Daoy (cell line): ENCODE measurements at places on chromosomes 5 and 9. TPM values are rescaled to one million over a fixed set of nuclear protein-coding genes. Genes with fewer than 3 reads are reported as not detected.
A peak's percentile ranks its signal among the peaks of the same experiment; 100 is the strongest.

GRCh38 chr5:151587796-151588555 is 3.2 kb downstream of the FAT2 start:
- no peak for DNase-seq

DNA sequence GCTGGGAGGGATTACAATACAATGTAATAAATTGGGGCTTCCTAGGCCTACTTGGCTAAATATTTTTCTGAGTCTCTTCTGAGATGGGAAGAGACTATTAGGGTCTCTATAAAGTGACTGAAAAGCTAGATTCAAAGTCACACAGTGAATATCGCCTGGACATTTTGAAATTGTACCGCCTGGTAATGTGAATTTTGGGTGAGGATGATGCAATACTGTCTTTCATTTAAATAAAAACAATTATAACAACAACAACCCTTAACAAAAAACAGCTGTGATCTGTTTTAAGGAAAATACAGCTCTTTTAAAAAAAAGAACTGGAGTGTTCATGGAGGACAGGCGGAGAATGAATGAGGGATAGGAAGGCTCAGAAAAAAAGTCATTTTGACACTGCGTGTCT is 615.0 kb downstream of the RAB3C start:
- no peak for DNase-seq

- no peak for DNase-seq
Measured at GRCh38 chr9:7089406-7090193, 331.8 kb downstream of the KDM4C start.

- DNase-seq: no peak
Measured at GRCh38 chr9:34179213-34180136, 632 bp downstream of the UBAP1 start.

TIMD4 gene
- not detected in 2 replicates for total RNA-seq

C9orf50 gene
- total RNA-seq: not detected in 2 replicates

PLAC8L1 gene
- 0.83 and 0.91 TPM in 2 replicates for total RNA-seq

DNA sequence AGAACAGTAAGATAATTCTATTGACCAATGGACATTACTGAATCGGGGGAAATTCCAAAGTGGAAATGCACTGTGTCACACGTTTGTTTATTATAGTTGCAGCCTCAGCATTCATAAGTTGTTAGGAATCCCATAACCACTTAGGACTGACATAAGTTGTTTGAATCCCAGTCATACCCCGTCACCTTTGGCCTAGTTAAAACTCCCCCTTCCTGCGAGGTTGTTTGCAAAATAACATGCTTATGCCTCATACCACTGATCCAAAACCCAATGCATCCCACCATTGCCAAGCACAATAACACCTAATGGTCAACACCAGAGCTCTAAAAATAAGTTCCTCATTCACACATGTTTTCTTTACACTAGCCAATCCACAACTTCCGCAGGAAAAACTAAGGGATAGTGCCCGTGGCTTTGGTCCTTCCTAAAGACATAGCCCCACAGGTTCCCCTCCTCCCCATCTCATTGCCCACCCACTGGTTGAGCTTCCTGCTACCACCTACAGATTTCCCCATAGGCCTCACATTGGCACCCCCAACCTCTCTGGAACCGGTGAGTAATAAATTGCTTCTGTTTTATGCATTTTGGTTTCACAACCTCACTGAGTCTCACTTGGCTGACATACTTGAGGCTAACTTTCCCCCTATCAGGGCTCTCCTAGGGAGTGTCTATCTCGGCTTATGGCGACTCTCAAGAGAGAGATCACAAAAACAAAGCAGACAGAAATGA is 42.3 kb upstream of the MUSK start:
- DNase-seq: peak; percentile 93

TICAM2 gene
- total RNA-seq: 0.30 and 0.40 TPM in 2 replicates

DNA sequence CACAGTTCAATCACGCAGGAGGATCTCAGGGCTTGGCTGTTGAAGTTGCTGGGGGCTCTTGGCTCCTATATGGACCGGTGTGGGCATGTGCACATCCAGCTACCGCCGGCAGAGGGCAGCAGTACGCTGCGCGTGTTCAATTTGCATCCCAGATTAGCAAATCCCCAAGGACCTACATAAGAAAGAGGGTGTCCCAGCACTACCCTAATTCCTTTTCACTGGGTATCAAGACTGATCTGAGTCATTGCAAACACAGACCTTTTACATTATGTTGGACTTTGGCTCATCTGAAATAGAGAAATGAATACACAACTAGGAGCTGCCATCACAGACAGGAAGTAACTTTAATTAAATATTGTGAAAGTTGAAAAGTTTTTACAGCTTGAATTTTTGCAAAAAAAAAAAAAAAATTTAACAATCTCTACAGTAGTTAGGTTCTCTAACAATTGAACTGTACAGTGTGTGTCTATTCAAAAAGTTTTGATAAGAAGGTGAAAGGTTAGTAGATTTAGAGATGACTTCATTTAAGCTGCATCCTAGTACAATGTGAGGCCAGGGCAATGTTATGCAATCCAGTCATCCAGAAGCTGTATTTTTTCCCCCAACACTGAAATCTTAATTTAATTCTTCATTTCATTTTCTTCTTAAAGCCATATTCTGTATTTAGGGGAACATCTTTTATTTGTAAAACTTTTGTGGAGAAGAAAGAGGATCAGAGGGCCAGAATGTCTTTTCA is 404.0 kb downstream of the EBF1 start:
- DNase-seq: peak; percentile 80

DNA sequence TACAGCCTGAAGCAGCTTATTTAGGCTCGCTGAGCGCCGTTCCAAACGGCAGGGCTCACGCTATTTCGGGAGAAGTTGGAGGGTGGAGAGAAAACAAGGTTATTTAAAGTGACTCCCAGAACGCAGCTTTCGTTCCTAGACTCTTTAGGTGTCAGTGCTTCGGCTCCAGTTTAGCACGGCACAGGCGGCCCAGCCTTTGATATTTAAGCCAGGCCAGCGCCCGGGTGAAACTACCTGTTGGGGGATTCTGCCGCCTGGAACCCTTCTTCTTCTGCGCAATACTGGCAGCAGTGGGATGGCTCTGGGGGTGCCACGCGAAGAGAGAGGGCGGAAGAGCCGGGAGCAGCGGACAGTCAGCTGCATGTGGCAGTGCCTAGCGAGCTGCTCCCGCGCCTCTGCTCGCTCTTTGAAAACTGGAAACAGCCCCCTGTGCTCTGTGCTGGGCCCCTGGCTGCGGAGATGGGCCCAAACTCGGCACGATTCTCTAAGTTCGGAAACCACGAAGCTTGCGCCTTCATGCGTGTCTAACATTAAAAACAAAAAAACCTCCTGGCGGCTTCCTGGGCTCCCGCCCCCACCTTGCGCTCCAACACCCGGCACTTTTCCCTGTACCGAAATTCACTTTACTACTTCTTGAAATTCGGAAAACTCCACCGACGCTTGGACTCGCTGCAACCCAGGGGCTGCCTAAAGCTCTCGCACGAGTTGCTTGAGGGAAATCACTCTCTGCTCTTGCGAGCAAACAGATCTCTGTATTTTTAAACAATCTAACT is 34.6 kb upstream of the NFIB start:
- peak; percentile 9 for DNase-seq

SRA1 gene
- total RNA-seq: 59.0 and 60.4 TPM in 2 replicates
